ENCODE measurements at places on chromosomes 1 and 21.

GRCh38 chr1:209761011-209761635, 5.3 kb downstream of the TRAF3IP3 start:
- no peak for DNase-seq

- DNase-seq = no peak
These were observed 8.6 kb downstream of the BEND5 start for GRCh38 chr1:48767975-48768510.

DNA sequence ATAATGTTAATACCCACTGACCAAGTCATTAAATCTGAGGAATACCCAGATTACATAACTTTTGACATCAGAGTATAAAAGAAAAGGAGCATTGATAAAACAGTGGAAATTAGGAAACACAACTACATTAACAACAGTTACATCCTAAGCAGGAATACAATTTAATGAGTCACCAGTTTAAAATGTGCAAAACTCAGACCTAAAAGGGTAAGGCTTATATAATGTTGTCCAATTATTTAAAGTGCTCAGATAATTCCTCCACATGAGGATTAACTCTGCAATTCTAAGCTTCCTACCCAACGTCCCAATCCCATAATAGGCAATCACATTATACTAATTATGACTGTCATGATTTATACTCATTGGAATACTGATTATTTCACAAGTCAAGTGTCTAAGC, 50.5 kb downstream of the ABL2 start:
- no peak for DNase-seq

GRCh38 chr1:42004860-42005259, 86.1 kb upstream of the HIVEP3 start:
- no peak for DNase-seq

DNA sequence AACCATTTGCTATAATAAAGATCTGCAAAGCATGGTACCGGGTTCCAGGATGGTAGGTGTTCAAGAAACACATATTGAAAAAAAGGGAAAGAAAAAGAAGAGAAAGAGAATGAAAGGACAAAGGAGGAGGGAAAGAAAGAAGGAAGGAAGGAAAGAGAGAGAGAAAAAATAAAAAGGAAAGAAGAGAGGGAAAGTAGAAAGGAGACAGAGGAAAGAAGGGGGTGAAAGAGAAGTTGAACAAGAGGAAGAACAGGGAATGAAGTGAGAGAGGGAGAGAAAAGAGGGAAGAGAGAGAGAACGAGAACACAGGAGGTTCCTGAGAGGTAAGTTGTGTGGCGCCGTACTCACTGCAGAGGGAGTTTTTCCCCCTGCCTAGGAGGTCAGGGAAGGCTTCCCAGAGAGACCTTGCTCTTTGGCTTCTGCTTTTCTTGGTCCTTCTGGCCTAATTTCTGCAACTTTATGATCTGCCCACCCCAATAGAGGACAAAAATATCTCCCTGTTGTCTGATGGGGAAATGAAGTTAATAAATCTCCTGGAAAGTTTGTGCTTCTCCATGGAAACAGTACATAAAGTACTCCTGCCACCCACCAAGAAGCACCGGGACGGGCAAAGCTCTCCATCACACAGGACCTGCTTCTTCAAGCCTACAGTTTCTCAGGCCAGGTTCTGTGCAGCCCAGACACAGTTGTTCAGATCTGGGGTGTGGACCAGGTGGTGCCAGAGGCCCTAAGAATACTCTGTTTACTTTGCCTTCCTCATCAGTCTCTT, 124.8 kb downstream of the ROR1 start:
- no peak for DNase-seq

DNA sequence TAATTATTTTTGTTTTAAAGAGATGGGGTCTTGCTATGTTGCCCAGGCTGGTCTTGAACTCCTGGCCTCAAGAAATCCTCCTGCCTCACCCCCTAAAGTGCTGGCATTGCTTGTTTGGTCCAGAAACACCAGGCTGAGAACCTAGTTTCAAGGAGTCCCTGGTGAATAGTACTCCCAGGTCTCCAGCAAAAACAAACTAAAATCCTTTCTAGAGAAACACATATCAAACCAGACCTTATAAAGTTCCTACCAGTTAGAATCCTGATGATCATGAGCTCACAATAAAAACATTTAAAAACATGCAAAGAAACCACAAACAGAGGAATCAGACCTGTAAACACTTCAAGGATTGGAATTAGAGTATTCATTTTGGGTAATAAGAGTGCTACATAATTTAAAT, 34.4 kb upstream of the PADI1 start:
- DNase-seq = no peak

- peak; percentile 1 for DNase-seq
These were observed 68.6 kb downstream of the NTMT2 start for GRCh38 chr1:170214117-170215032.

GRCh38 chr1:39779137-39779536, 8.0 kb upstream of the OXCT2 start:
- no peak for DNase-seq

GRCh38 chr1:5780324-5780716, 211.9 kb downstream of the NPHP4 start:
- no peak for DNase-seq

DNA sequence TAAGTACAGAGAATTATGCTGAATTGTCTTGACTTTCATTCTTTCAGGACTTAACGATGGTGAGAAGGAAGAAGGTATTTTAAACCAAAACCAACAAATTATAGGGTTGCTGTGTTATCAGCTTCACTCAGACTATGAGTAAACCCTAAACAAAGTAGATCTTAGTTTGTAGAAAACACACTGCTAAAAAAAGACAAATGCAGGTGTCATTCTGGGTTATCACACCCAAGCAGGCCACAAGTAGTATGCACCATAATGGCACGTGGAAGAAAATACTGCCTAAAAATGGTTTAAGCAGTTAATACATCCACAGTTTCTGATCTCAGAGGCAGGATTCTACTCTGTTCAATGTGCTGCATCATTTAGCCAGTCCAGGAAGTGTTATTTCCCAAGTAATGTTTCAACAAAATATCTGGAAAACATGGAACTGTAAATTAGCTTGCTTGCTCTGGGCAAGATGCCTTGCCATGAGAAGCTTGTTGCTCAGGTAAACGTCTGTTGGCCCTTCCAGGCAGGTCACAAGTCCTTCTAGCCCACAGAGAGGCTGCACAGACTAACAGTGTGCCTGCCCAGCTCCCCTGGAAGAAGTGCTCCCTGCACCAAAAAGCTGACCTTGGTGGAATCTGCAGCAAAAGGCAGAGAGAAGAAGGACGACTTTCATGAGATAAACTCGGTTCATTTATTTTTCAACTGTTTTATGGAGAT, 4.1 kb downstream of the DIPK1A start:
- peak; percentile 59 for DNase-seq

DNA sequence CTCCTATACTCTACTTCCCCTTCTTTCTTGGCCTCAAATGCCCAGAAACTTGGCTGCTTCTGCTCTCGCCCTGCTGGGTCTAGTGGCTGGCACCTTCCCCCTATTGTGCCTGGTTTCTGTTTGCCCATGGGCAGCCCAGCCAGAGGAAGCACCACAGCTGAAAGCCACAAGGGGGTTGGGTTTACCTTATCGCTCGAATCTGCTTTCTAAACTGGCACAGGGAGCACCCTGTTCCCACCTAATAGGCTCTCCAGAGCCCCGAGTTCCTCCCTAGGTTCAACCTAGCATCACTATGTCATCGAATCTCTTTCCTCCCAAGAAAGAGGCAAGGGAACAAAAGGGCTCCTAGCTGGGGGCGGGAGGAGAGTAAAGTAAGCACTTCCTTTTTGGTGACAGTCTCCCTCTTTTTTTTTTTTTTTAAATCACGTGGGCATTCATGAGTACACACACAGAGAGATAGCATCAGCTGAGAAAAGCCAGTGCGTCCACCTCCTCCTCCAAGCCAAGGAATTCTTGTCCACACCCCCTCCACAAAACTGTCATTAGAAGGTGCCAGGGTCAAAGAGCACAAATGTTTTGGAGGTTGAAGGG, 72.8 kb downstream of the PLEKHA6 start:
- peak; percentile 53 for DNase-seq

- no peak for DNase-seq
These were observed 4.0 kb downstream of the LSM10 start for GRCh38 chr1:36393686-36394085.

- DNase-seq = no peak
These were observed 116.8 kb downstream of the DTL start for GRCh38 chr1:212152308-212152693.
